ENCODE measurements at places on chromosomes 5 and 9.

DNA sequence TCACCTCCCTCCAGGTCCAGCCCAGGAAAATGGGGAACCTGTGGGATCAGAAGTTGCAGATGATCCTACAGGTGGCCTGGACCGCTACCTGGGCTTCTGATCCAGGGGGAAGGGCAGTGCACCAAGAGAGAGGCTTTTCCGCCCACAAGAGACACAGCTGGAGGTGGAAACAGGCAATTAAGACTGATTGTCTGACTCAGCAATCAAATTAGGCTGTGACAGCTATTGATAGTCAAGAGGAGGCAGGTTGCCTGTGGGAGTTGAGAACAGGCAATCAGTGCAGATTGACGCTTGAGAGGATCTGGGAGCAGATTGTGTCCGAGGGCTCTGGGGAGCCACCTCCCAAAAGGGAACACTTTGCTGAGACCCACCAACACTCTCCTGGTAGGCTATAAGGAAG is 71.1 kb upstream of the SLC44A1 start:
- DNase-seq = no peak

GRCh38 chr9:68492806-68493205 is 47.9 kb downstream of the TMEM252 start:
- DNase-seq = no peak

- no peak for DNase-seq
Measured at GRCh38 chr9:34331196-34331595, 1.8 kb downstream of the NUDT2 start.

GRCh38 chr5:138574744-138575193 is 432 bp downstream of the HSPA9 start:
- DNase-seq = no peak
